ENCODE measurements at places on chromosomes 12 and 14. TPM values are rescaled to one million over a fixed set of nuclear protein-coding genes. Genes with fewer than 3 reads are reported as not detected.

DNA sequence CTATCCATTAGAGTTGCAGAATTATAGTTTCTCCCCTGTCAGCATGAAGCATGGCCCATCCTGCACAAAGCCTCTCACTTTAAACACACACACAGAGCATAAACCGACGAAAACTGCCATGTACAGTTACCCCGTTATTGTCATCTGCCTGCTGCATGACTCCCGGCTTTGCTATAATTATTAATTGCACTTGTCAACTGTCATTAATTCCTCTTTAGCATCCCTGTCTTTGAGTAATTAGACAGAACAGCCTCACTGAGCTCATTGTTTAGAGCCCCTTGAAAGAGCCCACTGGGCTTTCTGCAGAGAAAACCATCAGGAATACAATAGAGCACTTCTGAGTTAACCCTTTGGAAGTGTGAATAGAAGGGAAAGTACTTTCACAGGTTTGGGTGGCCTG lies 307.2 kb upstream of the SOX5 start:
- DNase-seq = no peak

GRCh38 chr14:78848234-78848820 lies 678.2 kb downstream of the NRXN3 start:
- peak; percentile 39 for DNase-seq

- DNase-seq = no peak
These were observed 115.1 kb downstream of the BEGAIN start for GRCh38 chr14:100472094-100472455.

Gene ARPC3
- total RNA-seq = 170 TPM

GRCh38 chr14:52313903-52314594 lies at the start of gene PTGER2:
Gene PTGER2, plus strand, starts transcription at chr14:52314312. Its CDS starts 237 bp downstream, at chr14:52314549.
- peak; percentile 93 for DNase-seq

DNA sequence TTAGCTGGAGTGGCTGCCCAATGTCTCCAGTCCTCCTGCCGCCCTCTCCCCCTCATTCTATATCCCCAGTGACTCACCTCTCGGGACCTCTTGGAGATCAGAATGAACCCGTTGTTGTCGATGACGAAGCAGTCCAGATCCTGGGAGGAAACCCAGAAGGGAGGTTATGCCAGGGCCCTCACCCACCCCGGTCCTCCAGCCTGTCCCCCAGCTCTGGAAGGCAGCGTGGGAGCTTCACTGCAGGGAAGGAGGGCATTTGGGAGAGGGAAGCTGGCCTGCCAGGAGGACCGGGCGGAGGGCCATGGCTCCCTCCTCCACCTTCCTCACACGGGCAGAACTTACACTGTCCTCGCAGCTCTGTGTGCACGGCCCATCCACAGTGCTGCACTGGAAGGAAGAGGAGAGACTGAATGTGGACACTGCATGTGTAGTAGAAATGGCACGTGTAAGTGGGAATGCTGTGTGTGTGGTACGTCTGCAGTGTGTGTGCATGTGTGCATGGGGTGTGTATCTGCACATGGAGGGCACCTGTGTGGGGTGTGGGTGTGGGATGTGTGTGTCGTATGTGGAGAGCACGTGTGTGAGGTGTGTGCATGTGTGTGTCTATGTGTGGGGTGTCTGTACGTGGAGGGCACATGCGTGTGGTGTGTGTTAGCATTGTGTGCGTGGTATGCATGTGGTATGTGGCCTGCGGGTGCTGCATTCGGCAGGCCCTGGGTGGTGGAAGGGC lies 10.0 kb upstream of the LRTM2 start:
- no peak for DNase-seq
